Activated naive CD8-positive, alpha-beta T cell treated with anti-CD3 and anti-CD28 coated beads, Interleukin-2, amount 10 ng/mL, durations not matched to agents 7 days and 5 days (primary cell): ENCODE measurements at places on chromosomes 12 and 14. TPM values are rescaled to one million over a fixed set of nuclear protein-coding genes. Genes with fewer than 3 reads are reported as not detected.

DNA sequence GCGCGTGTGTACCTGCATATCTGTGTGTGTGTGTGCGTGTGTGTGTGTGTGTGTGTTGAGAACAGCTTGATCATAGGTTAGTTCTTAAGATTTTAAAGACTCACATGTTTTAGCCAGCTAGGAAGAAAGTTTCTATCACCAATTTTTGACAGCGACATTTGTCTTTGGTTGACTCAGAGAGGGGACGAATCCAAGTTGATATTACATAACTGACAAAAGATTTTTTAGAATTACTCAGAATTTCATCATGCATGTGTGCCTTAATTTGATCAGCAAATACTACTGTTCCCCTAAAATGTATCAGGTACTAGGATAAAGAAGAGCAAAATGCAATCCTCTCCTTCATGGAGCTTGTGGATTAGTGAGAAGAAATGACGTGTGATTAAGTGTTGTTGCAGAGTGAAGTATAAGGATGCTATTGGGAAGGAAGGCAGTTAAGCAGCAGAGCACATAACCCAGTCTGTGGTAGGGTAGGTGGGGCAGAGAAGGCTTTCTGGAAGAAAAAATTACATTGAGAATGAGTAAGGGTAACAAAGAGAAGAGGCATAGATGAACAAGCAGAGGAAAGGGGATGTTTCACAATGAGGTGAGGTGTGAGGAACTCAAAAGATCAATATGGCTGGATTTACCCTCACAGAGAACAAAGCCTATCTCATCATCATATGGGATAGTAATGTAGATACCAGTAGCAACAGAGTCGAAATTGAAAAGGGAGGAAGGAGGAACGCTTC, 77.5 kb downstream of the ELK3 start:
- DNase-seq, result no peak

SLC39A2 gene
- total RNA-seq, result not detected

SERPINA5 gene
- not detected for total RNA-seq

GRCh38 chr12:58502226-58502625, 418.1 kb downstream of the LRIG3 start:
- no peak for DNase-seq

CACNA1C gene
- 0.11 TPM for total RNA-seq

DNA sequence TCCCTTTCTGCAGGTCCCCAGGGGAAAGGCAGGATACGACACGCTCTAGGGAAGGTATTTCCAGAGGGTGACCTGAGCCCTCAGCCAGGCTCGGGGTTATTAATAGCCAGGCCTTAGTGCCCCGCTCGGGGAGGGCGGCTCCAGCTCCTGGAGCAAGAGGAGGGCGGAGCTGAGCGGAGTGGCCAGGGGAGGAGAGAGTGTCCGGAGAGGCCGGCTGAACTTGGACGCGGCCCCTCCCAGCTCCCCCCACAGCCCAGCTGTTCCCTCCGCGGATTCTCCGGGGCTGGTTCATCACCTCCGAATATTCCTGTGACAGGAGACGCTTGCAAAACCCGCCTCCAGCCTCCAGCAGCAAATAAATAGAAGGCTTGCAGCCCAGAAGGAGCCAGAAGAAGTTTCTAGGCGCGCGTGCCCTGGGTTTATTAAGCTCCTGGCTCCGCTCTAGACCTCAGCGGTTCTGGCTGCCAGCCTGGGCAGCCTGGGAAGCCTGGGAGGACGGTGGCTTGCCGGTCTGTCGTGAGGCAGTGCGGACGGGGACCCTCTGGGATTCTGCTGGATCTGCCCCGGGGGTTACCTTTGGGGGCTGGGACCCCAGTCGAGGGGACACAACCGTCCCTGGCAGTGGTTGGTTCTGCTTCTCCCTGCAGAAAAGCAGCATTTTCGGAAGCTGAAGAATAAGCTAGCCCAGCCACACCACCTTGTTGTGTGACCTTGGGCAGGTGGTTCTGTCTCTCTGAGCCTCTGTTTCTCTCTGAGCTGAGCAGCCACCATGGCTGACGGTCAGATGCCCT, at the start of gene HSPB8:
TSS of gene HSPB8 (plus strand) at position 388 of the 791 bp plus-strand sequence. CDS start at position 770, 382 bp downstream.
- DNase-seq, result no peak

GRCh38 chr14:104860414-104860813, 4.7 kb upstream of the CEP170B start:
- DNase-seq, result no peak

DNA sequence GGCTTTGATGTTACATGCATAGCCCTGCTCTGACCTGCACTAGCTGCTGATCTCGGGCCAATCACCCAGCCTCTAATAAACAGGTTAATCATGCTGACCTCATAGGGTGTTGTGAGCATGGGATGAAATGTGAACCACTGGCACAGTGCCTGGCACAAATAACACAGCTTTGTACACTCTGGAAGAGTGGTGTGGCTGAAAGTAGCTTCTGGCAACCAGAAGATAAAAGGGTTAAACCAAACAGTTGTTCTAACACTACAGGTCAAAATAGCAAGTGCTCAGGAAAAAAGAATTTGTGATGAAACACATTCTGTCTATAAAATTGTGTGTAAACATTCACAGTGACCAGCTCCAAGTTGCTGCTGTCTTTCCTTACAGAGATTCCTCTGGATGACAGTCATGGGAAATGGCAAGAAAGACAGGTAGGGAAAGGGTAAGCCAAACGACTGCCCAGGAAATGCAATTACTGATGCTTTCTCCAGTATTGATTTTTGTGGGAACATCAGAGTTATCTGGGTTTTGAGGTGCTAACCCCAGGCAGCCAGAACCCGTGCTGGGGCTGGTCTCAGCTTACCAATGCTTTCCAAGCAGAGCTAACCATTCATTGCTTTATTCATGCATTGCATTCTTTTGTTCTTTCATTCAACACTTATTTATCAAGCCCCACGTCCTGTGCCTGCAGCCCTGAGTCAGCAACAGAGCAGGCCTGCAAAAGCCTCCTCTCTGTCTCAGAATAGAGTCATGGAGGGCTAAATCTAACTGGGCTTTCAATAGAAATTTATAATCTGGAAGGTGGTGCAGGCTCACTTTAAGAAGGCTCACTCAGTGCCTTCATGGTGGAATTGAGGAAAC, 38.1 kb upstream of the CAPRIN2 start:
- no peak for DNase-seq

- DNase-seq, result no peak
Measured at GRCh38 chr12:19772776-19773175, 333.5 kb downstream of the AEBP2 start.

GRCh38 chr14:42110167-42110566, 503.5 kb downstream of the LRFN5 start:
- no peak for DNase-seq

- DNase-seq, result no peak
Measured at GRCh38 chr12:87778065-87778464, 251.1 kb downstream of the C12orf50 start.

NFATC4 gene
- not detected for total RNA-seq

OS9 gene
- 135 TPM for total RNA-seq

DNA sequence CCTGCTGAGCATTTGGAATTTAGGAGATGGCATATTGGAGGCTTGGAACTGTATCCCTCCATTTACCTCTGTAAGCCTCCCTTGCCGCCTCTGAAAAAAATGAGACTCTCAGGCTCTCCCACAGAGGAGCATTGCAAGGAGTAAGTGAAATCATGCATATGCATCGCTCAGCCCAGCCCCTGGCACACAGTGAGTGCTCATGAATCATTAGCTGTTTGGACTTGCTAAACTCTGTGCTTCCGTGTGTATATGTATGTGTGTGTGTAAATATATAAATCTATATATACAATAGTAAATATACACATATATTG, 17.1 kb upstream of the TBX3 start:
- DNase-seq, result no peak

DNA sequence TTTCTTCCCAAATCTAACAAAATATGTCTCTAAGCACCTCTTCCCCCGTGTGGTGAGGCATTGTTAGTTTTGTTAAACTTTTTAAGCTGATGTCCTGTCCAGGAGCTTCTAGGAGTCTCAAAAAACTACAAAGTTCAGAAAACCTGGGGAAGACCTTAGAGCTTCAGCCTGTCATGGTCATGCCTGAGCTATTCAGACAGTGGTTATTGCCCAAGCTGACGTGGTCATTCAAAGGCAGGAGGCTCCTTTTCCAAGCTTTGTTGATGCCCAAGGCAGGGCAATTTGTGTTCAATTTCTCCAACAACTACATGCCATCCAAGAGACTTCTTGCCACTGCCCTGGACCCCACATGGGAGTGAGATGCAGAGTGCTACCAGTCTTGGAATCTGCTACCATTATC, 5.8 kb upstream of the LYZ start:
- no peak for DNase-seq

JKAMP gene
- 31.5 TPM for total RNA-seq

DNA sequence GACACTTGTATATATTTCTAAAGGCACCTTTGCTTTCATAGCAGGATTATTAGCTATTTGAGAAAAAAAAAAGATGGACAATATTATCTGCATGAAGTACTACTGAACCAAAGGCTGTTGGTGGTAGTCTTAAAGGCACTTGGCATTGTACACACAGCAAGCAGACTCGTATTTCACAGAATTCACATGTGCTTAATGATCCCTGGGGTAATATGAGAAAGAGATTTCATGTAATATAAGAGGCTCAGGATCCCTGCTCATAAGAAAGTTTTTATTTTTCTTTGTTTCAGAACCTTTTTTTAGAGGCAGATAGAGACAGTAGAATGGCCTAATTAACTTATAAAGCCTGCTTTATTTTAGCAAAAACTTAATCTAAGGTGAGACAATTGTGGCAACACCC, 59.5 kb downstream of the SYNE2 start:
- no peak for DNase-seq

JPH4 gene
- not detected for total RNA-seq

DNA sequence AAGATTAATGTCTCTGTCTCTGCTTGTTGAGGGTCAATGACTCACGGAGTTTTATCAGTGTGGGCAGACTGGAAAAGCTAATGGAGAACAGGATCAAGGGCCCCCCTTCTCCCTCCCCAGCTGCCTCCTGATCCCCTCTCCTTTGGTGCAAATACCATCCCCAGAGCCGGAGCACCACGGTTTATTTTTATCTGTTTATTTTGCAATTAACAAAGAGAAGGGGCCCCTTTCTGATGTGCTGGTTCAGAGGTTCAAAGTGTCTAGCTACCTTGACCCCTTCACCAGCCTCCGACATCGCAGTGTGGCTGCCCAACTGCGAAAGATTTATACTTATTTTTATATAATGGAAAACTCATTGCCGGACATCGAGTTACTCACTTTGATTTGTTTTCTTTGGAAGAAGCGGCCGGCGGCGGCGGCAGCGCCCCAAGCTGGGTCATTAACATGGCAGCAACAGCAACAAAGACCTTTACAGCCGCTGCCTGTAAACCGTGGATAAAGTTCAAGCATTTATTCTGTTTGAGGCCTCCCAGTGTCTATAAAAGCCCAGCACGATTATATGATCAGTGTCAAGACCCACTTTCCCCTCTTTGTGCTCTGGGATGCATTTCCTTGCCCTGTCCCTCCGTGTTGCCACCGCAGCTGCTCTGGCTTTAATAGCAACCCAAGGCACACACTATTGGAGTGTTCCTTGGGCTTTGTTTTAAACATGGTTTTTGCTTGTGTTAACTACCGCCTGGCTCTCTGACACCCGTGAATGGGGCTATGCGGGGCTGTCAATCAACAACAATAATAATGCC, 47.4 kb upstream of the PARP11 start:
- DNase-seq, result no peak

APOF gene
- not detected for total RNA-seq

DNA sequence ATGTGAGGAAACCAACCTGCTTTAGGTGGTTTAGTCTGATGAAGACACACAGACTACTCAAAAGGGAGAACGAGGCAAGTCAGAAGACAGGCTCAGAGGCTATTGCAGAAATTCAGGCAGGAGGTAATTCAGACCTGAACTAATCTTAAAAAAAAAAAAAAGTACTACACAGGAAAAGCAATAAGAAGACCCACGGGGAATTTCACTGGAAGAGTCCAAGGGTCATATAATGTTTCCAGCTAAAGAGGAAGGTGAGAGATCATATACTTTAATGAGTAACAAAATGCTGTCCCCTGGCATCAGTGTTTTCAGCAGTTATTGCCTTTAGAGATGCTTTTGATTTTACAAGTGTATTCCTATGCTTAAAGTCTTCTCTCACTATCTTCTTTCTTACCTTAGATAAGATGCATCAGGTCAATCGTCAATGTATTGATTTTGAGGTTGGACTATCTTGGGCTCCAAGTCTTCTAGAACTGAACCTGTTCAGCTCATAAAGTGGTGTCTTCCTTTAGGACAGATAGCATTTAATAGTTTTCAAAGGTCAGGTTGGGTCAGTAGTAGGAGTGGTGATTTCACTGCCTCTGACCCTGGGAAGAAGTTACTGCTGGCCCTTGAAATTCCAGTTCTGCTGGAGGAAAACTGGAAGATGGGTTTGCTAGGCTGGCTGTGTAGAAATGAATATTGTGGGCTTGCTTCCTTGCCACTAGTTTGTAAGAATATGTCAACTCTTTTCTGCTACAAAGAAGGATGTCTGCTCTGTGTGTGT, 60.0 kb downstream of the FAR2 start:
- no peak for DNase-seq

- DNase-seq, result no peak
Measured at GRCh38 chr14:94461526-94462218, 9.1 kb upstream of the SERPINA11 start.

SDS gene
- total RNA-seq, result 0.36 TPM

DNA sequence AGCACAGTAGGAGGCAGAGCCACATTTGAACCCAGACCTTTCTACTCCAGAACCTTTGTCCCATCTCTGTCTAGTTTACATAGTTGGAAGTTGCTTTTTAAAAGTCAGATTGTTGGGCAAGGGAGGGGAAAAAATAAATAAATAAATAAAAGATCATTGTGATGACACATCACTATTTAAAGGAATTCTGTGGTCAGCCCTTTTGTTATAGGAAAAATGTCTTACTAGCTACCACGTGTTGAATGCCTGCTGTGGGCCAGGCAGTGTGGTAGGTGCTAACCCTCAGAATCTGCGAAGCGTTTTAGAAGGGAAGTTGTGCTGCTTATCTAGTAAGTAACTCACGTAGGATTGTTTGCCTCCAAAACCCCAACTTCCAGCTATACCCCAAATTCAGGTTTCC, 62.3 kb downstream of the BHLHE41 start:
- DNase-seq, result no peak

DNA sequence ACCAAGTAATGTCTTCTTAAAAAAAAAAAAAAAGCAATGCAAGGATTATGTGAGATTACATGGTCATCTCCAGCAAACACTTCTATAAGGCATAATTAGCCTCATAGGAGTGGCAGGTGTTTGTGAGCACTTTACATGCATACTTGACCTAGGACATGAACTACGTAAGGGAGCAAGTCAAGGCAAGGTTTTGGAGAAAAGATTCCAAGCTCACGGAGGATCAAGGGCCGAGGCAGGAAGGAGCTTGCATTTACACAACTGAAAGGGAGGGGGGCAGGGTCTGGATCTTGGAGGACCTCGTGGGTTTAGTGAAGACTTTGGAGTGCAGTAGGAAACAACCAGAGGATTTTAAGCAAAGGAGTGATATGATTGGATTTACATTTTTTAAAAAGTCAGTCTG, 112.5 kb downstream of the CCER1 start:
- no peak for DNase-seq

DNA sequence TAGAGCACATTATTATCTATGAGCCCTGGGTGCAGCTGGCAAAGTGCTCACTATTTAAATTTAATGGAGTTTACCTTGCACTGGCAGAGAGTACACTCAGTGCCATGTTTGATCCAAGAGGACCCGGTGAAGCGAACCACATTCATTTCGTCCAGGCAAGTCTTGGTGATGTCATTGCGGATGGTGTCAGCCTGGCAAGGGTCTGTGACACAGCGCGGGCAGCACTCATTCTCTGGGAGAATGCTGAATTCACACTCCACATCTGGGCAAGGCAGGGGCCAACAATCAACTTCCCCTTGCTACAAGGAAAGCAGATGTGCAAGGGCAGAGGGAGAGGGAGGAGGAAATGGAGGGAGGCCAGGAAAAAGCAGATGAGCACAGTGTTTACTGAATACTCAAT, 356.2 kb downstream of the NELL2 start:
- no peak for DNase-seq
